G401 (cell line): ENCODE measurements at places on chromosomes 7 and 10. TPM values are rescaled to one million over a fixed set of nuclear protein-coding genes. Genes with fewer than 3 reads are reported as not detected.

EGR2 gene
- not detected in 2 replicates for total RNA-seq

TMEM130 gene
- 3.9 and 18.1 TPM in 2 replicates for total RNA-seq

HOXA10 gene
- total RNA-seq = 10.3 and 23.0 TPM in 2 replicates

CFAP70 gene
- total RNA-seq = 0.78 and 2.0 TPM in 2 replicates

PITX3 gene
- total RNA-seq = 5.4 and 6.3 TPM in 2 replicates
